HuH-7.5 (cell line): ENCODE measurements at places on chromosomes 13 and 19.

DNA sequence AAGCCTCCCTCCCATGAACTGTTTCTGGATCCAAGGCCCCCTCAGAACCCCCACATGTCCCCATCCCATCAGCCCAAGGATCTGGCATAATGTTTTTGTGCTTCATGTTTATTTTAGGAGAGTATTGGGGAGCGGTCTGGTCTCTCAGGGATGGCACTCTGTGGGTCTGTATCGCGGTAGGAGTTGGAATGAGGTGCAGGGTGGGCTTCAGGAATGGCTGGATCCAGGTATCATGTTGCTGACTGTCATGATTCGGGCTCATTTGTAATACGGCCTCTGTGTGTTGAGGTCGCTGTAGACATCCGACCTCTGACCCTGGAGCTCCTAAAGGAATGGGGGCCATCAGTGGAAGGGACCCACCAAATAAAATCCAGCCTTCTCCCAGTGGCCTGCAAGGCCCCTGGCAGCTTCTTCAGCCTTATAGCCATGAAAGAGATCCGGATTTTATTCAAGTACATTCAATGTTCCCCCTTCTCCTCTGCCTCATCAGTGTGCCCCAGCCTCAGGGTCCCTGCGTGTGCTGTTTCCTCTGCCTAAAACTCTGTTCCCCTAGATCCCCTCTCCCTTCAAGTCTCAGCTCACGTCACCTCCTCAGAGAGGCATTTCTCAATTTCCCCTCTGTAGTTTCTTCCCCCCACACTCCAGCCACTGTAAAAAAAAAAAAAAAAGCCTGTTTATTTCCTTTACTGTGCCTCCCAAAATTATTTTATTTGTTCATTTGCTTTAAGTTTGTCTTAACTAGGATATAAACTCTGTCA is 2.2 kb downstream of the HCST start:
- no peak for DNase-seq

GRCh38 chr13:104286566-104287290 is 1220.5 kb upstream of the SLC10A2 start:
- no peak for DNase-seq

- no peak for DNase-seq
These were observed 21.6 kb upstream of the POU2F2 start for GRCh38 chr19:42153672-42154433.

DNA sequence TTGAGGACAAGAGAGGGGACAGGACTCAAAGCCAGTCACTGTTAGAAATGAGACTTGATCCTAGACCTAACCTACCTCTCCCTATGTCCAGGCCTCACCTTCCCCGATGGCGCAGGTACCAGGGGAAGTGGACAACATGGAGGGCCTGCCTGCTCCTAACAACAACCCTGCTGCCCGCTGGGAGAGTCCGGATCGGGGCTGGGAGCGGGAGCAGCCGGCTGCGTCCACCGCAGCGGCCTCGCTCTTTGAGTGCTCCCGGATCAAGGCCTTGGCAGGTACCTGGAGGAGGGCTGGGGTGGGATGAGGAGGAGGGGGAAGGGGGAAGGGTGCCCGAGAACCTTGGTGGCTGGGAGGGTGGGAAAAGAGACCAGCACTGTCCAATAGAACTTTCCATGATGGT is 5.7 kb downstream of the SPTBN4 start:
- no peak for DNase-seq

DNA sequence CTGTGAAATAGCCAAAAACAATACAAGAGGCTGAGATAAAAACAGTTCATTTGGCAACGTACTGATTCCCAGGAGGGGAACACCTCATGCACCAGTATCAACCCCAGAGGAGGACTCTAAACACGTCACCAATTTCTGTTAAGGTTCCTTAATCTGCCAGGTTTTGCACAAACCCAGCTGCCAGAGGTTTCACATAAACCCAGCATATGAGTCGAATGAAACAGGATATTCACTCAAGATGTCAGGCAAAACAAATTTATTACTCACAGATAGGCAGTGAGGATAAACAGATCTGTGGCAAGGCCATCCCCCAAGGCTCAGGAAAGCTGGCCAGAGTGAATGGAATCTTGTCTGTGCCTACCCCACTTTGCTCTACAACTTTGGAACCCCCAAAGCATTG is 210.9 kb downstream of the GPC5 start:
- DNase-seq, result no peak

DNA sequence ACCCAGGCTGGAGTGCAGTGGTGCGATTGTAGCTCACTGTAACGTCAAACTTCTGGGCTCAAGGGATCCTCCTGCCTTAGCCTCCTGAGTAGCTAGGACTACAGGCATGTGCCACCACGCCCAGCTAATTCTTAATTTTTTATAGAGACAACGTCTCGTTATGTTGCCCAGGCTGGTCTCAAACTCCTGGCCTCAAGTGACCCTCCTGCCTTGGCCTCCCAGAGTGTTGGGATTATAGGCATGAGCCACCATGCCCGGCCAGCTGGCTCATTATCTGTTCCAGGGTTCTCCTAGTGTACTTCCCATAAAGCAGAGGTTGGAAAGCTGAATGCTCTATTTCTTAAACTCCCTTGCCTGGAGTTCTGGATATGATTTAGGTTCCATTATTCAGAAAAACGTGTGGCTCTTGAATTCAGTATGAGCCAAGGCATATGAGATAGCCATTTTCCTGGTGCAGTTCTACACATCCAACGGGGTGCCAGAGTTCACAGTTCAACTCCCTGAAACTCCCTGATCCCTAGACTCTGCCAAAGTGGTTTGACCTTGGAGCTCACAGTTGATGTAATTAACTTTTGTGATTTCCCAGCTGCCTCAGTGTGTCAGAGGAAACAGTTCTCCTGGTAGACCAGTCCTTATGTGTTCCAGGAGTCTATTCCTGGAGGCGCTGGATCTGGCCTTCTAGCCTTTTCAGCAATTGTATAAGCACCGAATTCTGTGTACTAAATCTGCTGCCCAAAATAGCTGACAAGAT is 21.6 kb downstream of the GPR183 start:
- DNase-seq, result no peak

GRCh38 chr13:38283346-38283745 is 66.3 kb upstream of the UFM1 start:
- DNase-seq, result no peak

- no peak for DNase-seq
These were observed 109.3 kb downstream of the KLF12 start for GRCh38 chr13:74024856-74025255.

- no peak for DNase-seq
These were observed 27.8 kb downstream of the PIN1 start for GRCh38 chr19:9862938-9863337.

DNA sequence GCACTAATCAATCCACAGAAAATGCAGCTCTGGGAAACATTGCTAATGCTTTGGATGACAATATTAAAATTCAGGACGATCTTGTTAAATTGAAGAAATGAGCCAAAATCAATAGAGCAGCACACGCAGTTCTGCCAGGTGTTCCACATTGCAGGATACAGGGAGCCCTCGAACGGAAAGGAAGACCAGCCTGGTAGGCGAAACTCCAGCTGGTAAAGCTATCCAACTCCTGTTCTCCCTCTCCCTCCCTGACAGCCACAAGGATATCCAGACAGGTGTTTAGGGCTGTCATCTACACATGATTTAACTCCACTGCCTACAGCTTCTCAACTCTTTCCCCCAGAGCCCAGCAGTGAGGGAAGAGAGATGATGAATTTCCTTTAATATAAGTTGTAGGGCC is 67.7 kb downstream of the EPSTI1 start:
- DNase-seq, result no peak
